OCI-M1 (cell line): ENCODE measurements at places on chromosomes 1 and 21.

DNA sequence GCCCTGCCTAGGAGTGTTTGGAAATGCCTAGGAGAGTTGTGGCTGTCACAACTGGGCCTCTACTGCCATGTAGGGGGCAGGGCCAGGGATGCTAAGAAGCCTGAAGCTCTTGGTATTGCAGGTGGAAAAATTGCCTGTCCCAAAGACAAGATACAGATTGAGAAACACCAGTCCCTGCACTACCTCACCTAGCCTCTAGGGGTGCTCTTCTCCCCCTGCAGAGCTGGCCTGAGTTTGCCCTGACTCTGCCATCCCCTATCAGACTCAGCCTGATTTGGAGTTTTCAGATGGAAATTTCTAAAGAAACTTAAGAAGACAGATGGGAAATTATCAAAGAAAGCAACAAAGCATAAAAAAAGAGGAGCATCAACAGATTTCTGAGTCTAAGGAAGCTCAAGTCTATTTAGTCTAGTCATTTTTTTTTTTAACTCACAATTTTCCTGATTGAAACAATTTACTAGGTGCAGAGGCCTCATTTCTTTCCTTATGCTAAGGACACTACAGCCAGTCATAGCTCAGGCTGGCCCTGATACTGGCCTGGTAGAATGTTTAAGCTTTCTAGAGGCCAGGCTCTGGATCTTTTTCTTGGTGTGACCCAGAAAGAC lies 61.4 kb upstream of the LRRN2 start:
- peak; percentile 83 for DNase-seq

DNA sequence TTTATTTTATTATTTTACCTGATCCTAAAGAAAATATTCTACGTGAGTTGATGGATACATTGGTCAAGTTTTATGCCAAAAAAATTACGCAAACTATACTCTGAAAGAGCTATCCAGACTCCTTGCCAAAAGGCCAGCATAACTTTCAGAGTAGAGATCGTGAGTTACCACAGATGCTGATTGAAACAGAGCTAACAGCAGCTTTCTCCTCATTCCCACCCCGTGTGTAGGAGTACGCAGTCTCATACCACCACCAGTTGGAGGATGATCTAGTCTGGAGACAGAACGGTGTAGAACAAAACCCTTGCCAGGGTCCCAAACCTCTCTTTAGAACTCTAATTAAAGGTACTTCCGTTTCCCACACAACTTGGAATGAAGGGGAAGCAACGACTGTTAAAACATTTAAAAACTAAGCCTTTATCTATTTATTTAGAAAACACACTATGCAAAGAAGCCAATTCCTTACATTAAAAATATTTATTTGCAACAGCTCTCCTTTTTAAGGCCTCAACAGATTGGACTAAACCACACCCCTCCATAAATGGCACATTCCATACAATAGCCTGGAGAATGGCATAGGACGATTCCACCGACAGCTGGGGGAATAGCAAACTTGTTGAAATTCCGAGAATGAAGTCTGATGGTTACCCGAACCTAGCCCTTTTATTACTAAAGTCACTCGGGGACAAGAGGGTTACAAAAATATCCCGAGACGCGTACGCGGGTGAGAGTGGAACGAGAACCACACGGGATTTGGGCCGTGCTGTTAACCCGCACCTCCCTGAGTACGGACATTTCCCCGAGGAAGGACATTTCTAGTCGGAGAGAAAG lies 1.4 kb downstream of the NUCKS1 start:
- DNase-seq, result peak; percentile 93

DNA sequence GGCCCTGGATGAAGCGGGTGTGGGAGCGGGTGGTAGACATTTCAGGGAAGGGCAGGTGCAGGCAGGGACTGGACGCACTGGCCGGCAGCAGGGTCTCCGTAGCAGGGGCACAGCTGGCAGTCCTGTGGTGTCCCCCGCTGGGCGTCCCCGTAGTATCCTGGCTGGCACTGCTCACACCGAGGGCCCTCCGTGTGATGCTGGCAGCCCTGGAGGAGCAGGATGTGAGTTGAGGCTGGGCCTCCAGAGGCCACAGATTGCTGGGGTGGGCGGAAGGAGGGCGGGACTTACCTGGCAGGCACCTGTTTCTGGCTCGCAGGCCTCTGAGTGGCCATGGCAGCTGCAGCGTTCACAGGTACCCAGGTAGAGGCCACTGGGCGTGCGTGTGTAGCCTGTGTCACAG lies 62.3 kb downstream of the LDLRAD2 start:
- no peak for DNase-seq

DNA sequence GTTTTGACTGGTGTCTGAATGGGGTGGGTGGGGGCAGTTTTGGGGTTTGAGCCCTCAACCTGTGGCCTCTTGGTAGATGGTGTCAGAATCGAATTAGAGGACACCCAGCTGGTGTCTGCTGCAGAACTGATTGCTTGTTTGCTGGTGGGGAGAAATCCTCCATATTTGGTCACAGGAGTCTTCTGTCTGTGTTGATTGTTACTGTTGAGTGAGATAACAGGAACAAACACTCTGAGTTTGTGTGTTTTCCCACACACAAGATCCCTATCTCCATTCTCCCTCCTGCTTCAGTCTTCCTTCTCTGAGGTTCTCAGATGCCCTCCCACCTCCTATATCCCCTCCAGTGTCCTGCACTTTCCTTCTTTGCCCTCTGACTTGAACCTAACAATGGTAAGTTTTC lies 19.1 kb upstream of the CGN start:
- DNase-seq, result peak; percentile 51

DNA sequence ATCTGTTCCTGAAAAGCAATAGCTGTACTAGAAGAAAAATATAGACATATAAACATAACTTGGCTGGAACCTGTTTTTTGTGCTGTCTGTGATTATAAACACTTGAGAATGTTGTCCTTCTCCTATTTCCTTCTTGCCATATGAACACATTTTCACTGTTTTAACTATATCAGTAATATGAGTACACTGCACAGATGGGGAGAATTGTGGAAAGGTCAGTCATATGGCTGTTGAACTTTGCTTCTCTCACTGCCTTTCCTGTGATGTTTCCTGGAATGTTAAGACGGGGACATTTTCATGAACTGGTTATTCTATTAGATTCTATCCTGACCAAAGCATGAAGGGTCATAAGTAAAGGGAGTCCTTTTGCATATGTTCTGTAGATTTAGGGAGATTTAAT lies 24.9 kb downstream of the HMCN1 start:
- no peak for DNase-seq

GRCh38 chr1:226702957-226703831 lies 35.9 kb downstream of the ITPKB start:
- DNase-seq, result peak; percentile 88

DNA sequence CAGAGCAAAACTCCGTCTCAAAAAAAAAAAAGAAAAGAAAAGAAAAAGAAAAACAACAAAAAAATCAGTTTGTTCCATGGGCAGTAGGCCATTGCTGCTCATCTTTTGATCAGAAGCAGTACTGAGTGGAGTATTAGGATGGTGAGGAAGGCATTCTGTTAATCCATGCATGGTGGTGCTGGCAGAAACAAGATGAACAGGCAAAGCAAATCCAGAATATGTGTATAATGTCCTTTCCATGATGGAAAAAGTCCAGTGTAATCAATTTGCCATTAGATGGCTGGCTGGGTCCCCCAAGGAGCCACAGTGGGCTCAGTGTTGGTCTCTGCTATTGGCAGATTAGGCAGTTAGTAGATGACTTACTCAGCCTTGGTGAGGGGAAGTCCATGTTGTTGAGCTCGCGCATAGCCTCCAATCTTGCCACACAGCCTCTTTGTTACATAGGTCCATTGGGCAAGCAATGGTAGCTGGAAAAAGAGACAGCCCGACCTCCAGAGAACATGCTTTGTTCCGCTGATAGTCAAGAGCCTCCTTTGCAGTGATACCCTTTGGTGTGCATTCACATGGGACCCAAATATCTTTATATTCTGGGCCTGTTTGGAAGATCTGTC lies 23.3 kb downstream of the H3-3A start:
- DNase-seq, result peak; percentile 19

- DNase-seq, result peak; percentile 78
Measured at GRCh38 chr1:47388891-47389238, 27.2 kb upstream of the FOXE3 start.
